ENCODE measurements at places on chromosomes 6 and 20.

DNA sequence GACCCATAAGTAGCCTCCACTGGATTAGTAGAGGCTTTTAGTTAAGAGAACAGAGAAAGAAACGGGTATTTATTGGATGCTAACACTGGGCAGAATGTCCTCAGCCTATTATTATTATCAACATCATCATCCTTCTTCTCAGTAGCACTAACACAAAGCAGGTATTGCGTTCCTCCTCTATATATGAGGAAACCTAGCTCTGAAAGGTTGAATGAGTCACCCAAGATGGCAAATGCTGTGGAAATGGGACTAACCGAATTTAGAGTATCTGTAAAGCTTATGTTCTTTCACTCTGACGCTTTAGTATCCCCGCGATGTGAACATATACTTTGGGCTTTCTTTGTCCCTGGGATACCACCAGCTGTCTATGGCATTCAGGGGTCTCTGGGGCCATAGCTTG is 77.0 kb downstream of the ADTRP start:
- no peak for DNase-seq

DNA sequence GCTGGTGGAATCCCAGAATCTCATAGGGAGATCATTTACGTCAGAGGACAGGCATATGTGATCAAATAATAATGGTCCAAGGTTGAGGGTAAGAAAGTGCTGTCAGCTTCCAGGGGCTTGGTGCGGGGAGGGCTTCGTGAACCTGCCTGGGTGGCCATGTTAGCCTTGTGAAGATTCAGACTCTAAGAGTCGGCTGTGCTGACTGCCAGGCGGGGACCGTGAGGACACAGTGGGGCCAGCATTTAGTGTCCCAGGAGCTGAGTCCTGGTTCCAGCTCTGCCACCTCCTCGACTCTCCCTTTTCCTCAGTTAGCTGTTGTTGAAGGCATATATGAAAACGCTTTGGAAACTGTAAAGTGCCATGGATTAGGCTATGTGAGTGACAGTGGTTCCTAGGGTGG is 33.5 kb downstream of the VSTM2L start:
- DNase-seq = no peak

GRCh38 chr6:90004511-90004910 is 110.2 kb downstream of the GJA10 start:
- no peak for DNase-seq

DNA sequence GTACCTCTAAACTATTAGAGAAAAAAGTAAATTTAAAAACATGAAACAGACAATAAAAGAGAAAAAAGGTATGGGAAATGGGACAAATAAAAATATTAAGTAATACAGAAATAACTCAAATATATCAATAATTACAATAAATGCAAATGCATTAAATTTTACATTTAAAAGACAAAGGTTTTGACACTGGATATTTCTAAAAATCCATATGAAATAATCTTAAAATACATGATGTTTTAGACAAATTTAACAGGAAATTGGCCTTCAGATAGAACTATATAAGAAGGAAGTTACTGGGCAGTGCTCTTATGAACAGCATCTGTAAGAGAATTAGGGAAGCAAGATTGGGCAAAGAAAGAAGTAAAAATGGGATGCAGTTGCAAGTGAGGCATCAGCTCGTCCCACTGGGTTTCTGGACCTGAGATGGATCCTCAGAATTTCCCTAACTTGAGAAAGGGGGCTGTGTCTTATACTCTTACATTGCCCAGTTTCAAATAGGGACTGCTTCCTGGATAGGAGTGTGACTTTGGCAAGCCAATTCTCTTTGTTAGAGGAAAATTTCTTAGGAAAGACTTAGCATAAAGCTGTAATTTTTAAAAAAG is 376.7 kb downstream of the SMOC2 start:
- DNase-seq = no peak

- DNase-seq = no peak
Observed at GRCh38 chr6:15207923-15208322, 37.9 kb upstream of the JARID2 start.

- no peak for DNase-seq
Observed at GRCh38 chr20:20002101-20002998, 14.8 kb upstream of the NAA20 start.

DNA sequence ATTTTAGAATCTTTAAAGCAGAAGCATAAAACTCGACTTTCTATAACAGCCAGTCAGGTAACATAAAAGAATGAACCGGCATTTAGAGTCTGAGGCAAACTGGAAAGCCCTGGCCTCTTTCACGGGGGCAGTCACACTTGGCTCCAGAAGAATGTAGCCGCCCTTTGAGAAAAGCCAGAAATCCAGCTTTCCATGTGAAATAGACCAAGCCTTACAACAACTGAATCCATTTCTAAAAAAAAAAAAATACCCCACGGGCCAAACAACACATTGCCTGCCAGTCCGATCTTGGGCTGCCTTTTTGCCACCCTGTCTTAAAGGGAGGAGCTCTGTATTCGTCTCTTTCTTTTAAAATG is 252.9 kb upstream of the TAB2 start:
- no peak for DNase-seq

DNA sequence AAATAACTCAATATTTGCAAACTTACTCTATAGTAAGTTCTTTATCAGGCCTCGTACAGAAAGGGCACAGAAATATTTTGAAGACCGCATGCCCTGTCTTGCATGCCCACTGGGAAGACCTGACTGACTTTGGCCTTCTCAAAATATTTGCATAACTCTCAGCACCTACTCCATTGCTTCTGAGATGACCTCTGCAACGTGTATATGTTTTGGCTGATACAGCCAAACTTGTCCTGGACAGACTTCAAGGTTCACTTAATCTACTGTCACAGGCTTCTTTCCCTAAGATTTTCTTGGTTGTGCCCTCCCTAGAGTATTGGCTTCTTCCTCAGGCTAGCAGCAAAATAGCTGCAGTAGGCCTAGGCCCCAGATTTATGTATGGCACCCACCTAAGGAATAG is 21.5 kb upstream of the SERINC3 start:
- DNase-seq = no peak

DNA sequence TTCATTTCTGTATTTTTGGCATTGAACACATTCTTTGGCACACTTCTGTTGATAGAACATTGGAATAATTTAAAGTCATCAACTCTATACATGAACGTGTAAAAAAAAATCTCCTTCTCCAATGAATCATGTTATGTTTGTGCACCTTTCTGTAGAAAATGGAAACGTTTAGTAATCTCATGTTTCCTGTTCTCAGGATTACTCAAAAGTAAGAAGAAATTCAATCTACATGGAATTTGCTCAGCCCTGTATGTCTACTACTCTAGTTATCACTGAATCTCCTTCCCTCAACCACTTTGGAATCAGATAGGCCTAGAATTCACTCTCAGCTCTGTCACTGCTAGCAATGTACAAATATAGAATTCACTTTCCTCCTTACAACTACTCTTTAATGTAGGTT is 103.6 kb downstream of the COL21A1 start:
- no peak for DNase-seq

DNA sequence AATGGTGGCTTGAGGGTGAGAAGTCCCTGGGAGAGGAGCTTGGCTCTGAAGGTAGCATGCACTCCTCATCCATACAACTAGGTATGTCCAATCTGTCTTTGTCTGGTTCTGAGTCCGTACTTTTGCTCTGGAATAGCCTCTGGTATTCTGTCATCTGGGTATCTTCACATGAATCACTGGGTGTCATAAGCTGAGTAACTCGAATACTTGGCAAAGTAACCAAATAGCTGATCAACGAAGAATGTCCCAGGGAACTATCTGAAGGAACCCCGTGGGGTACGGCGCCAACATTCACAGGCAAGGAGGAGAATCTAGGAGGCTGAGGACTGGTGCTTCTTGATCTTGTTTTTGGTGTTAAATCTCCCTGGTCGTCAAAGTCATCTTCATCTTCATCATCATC is 184.8 kb downstream of the HIVEP2 start:
- no peak for DNase-seq

GRCh38 chr6:149750136-149750609 is 632 bp downstream of the PCMT1 start:
- peak; percentile 33 for DNase-seq

DNA sequence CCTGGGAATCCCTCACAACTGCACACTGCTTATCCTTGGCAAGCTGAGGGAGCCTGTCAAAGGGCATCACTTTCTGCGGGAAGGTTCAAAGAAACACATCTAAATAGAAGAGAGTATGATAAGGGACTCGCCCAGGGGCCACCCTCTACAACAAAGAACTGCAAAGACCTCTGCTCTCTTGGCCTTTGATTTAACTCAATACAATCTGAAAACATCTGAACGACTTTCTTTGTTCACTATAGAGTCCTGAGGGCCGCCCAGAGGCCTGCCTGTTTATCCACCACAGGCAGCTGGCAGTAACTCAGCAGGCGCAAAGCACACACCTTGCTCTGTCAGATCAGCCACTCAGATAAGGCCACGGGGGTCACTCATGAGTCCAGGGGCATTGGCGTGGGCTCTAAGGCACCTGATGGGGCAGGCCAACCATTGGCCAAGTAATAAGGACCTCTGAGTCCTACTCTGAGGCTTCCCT is 139.3 kb downstream of the UNC5CL start:
- no peak for DNase-seq

GRCh38 chr20:23325107-23325506 is 25.5 kb upstream of the NXT1 start:
- DNase-seq = no peak

GRCh38 chr20:13396022-13396421 is 174.9 kb downstream of the ISM1 start:
- no peak for DNase-seq

- DNase-seq = no peak
Observed at GRCh38 chr20:22341508-22341907, 242.9 kb downstream of the FOXA2 start.

GRCh38 chr6:45595010-45595851 is 217.5 kb upstream of the SUPT3H start:
- no peak for DNase-seq

GRCh38 chr6:165726965-165727381 is 63.9 kb upstream of the PDE10A start:
- no peak for DNase-seq

DNA sequence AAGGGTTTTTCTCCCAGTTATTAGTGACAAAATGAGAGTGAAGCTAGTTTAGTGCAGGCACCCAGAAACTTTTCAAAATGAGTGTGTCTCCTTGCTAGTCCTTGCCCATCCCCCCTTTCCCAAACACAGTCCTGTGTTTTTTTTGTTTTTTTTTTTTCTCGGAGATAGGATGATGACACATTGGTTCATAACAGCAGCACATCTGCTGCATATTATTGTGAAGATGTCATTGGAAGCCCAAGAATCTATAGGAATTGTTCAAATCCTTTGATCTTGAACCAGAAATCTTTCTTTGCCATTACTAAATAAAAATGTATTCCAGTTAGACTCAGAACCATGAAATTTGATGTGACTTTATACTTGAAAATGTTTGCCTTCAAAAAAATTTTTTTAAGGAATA is 162.4 kb downstream of the FRK start:
- no peak for DNase-seq

DNA sequence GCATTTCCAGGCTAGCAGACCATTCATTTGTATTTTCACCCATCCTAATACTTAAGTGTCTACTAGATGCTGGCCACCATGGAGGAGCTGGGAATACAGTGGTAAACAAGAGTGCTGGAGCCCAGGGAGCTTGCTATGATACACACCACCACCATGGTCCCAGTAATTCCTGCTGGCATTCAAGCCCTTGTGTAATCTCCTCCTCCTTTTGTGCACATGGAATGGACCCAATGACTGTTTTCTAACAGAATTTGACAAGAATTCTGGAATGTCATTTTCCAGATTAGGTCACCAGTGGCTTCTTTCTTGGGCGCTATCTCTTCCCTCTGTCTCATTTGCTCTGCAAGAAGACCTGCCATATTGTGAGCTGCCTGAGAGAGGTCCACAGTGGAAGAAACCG is 552.0 kb downstream of the C6orf118 start:
- no peak for DNase-seq

- DNase-seq = no peak
Observed at GRCh38 chr6:91198588-91199255, 611.9 kb upstream of the MAP3K7 start.

GRCh38 chr6:109002051-109002697 is 92.5 kb downstream of the SESN1 start:
- DNase-seq = no peak

DNA sequence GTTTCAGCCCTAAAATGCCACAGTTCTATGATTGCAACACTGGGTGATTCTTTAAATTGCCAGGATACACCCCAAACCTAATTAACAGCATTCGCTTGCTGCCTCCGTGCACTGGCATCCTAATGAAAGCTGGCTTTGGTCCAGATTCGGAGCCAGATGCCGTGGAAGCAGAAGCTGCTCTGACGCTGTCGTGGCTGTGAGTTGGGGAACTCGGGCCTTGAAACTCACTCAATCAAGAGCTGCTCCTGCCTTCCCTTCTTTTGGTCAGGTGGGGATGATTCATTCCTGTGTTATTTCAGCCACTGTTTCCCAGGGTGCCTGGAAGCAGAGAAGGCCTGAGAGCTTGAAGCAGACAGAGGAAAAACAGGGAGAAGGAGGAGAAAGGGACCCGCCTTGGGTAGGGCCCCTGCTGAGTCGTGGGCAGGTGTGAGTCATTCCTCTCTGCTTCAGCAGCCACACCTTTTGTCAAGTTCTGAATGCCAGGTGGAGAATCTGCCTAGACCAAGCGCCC is 36.2 kb upstream of the DSP start:
- no peak for DNase-seq

DNA sequence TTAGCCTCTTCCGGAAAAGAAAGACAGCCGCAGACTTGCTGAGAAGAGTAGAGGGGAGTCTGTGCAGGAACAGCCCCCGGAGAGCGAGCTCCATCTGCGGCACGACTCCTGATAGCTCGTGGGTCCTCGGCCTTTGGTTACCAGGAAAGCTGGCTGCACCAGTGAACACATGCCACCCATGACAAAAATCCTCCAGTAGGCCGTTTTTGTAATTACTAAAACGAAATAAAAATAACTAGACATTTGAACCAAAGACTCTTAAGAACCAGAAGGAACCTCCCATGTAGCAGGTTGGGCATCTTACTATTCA is 42.2 kb downstream of the RAMACL start:
- no peak for DNase-seq

DNA sequence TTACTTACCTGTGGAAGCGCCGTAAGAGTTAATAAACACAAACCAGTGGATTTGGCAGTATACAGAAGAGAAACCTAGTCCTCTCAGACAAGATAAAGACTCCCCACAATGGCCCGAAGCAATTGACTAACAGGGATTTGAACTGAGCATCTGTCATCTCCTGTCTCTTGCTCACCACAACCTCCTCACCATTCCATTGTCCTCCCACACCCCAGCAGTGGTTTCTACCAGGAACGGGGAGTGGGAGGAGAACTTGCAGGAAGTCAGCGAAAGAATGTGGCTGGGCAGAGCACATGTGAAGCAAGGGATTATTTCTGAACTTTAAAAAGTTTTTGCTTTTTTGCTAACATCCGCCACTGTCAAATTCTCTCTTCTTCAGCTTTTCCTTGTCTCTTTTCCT is 24.6 kb upstream of the TAAR1 start:
- no peak for DNase-seq

DNA sequence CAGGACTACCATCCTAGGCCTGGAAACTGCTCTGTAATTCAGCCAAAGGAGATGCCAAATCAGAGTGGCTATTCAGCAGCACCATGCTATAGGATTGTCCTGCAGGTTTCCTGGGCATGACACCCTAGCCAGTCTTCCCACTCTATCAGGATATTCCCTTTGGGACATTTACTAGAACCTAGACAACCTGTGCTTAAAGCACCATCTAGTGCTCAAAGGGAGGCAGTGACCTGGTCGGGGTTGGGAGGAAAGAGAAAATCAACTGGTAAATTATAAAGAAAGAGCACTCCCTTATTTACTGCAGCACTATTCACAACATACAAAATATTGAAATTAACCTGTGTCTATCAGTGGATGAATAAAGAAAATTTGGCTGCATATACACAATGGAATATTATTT is 67.2 kb upstream of the SMLR1 start:
- DNase-seq = no peak

GRCh38 chr6:18207438-18207837 is 52.2 kb downstream of the KDM1B start:
- no peak for DNase-seq
